ENCODE measurements at places on chromosomes 6 and 20.

GRCh38 chr6:4581468-4582385, 194.5 kb upstream of the CDYL start:
- DNase-seq = peak; percentile 8

GRCh38 chr6:110185879-110186278, 5.7 kb downstream of the CDC40 start:
- DNase-seq = no peak

- DNase-seq = no peak
Observed at GRCh38 chr6:129882510-129883023, 21.5 kb upstream of the TMEM244 start.

DNA sequence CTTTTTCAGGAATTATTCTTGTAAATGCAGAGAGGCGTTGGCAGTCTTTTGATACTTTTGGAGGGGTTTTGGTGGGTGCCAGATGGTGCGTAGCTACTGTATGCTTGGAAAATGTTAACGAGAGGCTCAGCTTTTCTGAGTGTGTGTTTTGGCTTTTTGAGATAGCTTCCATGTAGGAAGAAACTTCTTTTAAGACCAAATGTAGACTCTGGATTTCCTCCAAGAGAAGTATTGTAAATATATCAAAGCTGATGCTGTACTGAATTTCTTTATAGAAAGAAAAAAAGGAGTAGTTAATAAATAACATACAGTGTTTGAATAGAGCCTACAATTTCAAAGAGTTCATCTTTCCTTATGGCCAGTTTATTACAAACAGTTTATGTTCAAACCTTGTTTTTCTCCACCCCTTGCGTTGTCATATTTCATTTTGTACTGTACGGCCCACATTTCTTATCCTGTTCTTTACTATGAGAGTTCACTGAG, 16.7 kb downstream of the TIAM2 start:
- DNase-seq = no peak

- no peak for DNase-seq
Observed at GRCh38 chr20:25206063-25206403, 10.5 kb downstream of the ENTPD6 start.

- no peak for DNase-seq
Observed at GRCh38 chr6:68046302-68046701, 588.8 kb upstream of the ADGRB3 start.

GRCh38 chr6:66264376-66264775, 557.4 kb upstream of the EYS start:
- DNase-seq = peak; percentile 6

DNA sequence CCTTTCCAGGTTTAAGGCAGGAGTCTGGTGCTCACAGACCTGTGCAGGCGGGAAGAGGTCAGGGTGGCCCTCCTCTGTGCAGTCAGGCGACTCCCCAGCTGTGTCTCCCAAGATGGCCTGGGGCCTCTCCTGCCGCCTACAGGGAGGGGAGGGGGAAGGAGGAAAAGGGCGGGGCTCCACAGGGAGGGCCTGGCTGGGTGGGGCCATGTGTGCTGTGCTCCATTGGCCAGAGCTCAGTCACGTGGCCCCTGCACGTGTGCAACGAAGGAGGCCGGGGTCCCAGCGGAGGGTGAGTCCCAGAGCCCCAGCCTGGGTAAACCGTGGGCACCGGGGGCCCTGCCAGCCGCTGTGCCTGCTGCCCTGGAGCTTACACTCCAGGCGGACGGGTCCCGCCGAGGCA, 211.6 kb downstream of the ZDHHC14 start:
- DNase-seq = no peak

DNA sequence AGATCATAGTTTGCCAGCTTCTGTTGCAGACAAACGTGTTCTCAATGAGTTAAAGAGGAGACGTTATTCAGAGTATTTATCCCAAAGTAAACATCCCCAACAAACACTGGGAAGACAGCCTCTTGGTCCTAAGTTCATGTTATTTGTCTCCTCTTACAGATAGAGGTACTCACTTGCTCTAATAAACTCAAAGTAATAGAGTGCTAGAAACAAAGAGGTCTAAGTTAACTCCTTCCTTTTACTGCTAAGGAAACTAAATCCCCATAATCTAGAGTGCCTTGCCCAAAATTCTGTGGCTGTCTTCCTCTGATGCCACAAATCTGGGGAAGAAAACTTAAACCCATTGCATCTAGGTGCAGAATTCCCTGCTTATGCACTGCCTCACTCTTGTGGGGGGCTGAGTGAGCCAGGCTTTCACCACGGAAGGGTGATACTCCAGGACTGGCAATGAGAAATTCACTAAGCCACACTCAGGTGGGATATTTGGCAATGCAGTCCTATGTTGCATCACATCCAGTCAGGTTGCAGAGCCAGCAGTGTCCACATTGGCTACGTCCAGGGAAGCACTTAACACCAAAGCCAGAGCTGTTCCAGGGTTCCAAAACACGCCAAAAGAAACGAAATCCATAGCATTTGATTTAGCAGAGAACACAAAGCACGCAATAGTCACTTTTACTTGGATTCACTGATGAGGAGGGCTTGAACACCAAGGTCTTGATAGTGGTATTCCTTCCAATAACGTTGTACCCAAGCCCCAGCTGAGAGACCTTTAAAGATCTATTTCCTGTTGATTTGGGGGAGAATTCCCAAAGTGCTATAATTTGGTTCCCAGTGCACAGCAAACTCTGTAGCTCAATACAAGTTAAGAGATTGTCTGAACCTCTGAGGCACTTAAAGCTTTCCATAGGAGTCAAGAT, 81.0 kb upstream of the FOXQ1 start:
- DNase-seq = no peak

GRCh38 chr6:27728442-27728841, 183.8 kb downstream of the OR2B2 start:
- DNase-seq = no peak

DNA sequence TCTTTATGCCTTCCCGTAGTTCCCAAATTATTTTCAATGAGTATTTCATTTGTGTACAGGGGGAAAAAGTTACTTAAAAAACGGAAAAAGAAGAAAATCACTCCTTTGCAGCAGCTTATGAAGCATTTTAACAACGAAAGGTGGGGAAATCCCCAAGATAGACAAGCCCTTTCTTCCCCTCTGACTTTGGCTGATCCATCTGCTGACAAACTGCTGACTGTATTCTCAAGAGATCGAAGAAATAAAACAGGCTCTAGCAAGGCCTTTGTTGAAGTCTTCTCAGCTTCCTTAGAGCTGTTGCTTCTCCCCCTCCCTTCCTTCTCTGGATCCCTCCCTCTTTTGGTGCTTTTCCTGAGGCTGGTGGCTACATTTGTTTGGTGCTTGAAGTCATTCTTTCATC, 325.2 kb downstream of the NRN1 start:
- no peak for DNase-seq

GRCh38 chr6:20377623-20378265, 23.9 kb upstream of the E2F3 start:
- DNase-seq = no peak

DNA sequence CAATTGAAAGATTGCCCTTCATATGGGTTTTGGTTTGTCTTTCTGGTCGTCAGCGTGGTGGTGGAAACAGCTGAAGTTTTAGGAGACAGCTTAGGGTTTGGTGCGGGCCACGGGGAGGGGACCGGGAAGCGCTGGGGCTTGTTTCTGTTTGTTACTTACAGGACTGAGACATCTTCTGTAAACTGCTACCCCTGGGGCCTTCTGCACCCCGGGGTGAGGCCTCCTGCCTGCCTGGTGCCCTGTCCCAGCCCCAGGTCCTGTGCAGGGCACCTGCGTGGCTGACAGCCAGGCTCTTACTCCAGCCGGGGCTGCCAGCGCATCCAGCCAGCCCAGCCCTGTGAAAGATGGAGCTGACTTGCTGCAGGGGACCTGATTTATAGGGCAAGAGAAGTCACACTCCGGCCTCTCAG, 22.8 kb downstream of the NPEPL1 start:
- no peak for DNase-seq

DNA sequence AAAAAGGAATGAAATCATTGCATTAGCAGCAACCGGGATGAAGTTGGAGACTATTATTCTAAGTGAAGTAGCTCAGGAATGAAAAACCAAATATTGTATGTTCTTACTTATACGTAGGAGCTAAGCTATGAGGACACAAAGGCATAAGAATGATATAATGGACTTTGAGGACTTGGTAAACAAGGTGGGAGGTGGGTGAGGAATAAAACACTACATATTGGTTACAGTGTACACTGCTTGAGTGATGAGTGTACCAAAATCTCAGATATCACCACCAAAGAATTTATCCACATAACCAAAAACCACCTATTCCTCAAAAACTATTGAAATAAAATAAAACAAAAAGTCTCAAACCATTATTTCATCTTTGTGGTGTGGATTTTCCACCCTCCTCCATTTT, 593.5 kb downstream of the TENT5A start:
- no peak for DNase-seq
